ENCODE measurements at places on chromosomes 16 and 17.

DNA sequence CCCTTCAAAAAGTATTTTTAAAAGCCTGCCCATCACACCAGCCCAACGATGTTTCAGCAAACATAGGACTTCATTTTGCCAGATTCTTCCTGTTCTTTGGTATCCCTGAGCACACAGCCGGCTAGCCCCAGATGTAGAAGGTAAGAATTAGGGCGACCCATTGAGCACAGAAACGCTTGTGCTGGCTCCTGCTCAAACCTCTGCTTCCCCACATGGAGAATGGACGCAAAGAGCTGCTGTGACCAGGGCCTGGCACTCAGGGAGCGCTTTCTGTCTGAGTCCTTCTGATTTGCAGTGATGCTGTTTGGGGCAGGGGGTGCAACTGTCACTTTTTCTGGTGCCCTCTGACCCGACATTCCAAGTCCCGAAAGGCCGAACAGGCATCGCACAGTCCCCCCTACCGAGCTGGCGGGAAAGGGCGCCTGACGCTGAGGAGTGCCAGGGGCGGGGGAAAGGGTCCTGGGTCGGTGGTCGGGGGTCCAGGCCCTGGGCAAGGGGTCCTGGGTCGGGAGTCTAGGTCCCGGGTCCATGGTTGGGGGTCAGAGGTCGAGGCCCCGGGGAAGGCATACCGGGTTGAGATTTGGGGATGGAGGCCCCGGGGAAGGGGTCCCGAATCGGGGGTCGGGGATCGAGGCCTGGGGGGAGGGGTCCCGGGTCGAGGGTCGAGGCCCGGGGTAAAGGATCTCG is 930 bp downstream of the CHMP1A start:
- DNase-seq = no peak

DNA sequence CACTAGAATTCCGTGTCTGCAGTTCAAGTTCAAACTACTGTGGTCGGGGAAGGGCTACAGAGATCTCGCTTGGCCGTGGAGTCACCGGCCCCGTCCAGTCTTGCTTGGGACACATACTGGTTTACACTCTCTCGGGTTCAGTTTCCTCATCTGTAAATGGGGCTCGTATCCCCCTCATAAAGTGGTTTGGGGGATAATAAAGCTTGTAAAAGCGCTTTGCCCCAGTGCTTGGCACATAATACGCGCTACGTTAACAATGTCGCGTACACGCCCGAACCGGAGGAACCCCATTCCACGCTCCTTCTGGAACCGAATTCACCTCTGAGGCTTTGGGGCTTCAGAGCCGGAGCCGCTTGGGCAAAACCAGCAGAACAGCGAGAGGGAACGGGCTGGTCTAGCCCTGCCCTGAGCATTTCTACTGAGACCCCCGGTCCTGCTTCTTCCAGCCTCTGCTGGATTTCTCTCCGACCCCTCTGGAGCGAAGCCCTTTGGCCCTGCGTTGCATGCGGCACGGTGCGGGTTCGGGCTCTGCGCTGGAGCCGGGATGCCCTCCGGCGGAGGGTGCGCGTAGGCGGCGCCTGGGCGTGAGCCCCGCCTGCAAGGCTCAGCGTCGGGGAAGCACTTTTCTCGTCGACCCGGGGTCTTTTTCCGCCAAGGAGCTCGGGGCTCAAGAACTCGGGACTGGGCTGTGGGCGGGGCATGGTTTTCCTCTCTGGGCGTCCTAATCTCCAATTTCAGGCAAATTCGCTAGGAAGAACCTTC is 26.1 kb upstream of the HOXB13 start:
- DNase-seq = no peak

GRCh38 chr16:59021751-59022150 is 287.6 kb upstream of the GOT2 start:
- DNase-seq = no peak

DNA sequence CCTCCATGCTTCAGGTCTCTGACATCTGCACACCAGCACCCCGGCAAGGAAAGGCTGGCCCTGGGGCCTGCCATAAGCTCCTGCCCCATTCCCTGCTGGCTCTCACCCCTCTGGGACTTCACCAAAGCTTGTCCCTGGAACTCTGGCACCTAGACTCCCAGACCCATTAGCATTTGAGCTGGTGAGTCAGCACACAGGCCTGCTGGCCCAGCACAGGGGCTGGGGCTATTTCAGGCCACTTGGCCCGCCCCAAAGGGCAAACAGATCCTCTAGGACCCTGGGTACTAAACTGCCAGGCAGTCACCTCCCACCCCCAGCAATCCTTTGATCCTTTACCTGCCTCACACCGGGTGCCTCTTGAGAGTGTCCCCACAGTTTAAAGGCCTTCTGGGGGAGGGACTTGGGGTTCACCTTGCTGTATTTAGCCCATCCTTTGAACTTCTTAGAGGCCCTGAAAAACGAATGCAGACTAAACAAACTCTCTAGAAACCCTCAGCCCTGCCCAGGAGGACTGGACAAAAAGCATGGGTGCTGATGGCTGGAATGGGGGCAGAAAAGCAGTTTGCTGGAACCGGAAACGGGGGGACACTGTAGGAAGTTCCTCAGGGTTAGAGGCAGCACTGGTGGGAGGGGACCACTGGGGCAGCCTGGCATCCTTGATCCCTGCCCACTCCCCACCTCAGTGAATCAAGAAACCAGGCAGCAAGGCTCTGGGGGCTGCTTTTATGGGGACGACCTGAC is 3.2 kb upstream of the SAMD14 start:
- DNase-seq = no peak

Data from neural crest cell (in vitro differentiated cells).